ENCODE measurements at places on chromosomes 1 and 21.

GRCh38 chr1:60487565-60488345 lies 414.2 kb upstream of the C1orf87 start:
- DNase-seq = no peak

GRCh38 chr1:66437136-66437401 lies 96.9 kb upstream of the SGIP1 start:
- no peak for DNase-seq

GRCh38 chr1:7345516-7345915 lies 425.6 kb upstream of the VAMP3 start:
- no peak for DNase-seq

GRCh38 chr1:220221670-220222069 lies 50.6 kb downstream of the RAB3GAP2 start:
- no peak for DNase-seq

DNA sequence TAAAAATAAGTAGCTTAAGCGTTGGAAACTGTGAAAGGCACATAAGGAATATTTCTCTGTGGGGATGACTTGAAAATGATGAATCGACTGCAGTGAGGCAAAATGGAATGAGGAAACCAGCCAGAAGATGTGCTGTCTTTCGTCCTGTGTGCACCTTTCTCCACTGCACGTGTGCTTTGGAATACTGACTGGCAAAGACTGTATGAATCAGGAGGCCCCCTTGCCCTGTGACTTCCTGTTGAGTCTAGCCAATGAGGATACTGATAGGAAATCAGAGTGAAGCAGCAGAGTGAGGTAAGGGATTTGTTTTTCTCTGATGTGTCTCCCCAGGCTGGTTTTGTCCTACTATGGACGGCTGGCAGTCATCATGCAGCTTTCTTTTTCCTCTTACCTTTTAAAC lies 118.2 kb upstream of the ADGRL4 start:
- DNase-seq = no peak

DNA sequence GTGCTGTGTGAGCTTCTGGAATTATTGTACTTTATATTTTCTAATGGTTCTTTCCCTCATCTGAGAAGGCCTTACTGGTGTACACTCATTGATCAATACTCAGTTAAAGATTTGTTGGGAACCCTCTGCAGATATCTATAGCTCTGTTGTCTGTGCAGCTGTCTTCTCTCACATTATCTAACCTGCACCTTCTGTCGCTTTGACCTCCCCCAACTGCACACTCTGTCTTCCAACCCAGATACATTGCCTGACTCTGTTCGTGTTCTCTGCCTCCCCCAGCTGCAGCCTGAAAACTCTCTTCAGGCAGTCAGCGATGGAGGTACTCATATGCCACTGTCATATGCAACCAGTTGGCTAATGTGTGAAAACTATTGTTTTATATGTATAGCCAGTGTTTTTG lies 334.3 kb downstream of the NCAM2 start:
- DNase-seq = no peak

- DNase-seq = no peak
Measured at GRCh38 chr1:42006093-42006492, 87.4 kb upstream of the HIVEP3 start.

- DNase-seq = no peak
Measured at GRCh38 chr1:226100436-226101391, 38.2 kb downstream of the H3-3A start.

- no peak for DNase-seq
Measured at GRCh38 chr1:24417681-24418080, 2.1 kb downstream of the NIPAL3 start.

DNA sequence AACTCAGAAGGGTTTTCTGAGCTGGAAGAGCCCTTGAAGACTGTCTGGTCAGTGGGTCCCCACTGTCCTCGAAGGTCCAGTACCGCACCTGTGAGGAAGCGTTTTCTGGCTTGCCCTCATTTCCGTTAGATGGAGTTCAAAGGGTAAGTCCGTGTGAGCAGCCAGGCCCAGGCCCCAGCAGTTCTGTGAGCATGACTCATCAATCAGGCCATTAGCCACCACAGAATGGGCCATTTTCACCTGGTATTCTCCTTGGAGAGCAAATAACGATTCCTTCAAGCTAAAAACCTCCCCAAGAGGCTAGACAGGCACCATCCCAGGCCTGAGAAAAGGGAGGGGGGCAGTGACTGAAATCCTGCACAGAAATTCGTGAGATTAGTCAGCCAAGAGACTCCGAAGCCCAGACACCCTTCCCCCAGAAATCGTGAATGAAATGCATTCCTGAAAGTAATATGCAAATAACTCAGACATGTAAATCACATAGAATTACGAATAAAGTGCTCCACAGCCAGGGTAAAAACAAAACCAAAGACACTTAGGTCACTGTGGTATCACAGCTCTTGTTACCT lies 66.0 kb downstream of the BCAR3 start:
- no peak for DNase-seq

GRCh38 chr1:17755120-17755519 lies at the start of gene ACTL8:
ACTL8 (plus strand) TSS chr1:17755333; CDS start chr1:17823009, 67,676 bp downstream.
- DNase-seq = no peak

- no peak for DNase-seq
Measured at GRCh38 chr21:43355925-43356289, 71.0 kb downstream of the SIK1 start.

- DNase-seq = no peak
Measured at GRCh38 chr1:230760360-230760827, 13.2 kb downstream of the CAPN9 start.

DNA sequence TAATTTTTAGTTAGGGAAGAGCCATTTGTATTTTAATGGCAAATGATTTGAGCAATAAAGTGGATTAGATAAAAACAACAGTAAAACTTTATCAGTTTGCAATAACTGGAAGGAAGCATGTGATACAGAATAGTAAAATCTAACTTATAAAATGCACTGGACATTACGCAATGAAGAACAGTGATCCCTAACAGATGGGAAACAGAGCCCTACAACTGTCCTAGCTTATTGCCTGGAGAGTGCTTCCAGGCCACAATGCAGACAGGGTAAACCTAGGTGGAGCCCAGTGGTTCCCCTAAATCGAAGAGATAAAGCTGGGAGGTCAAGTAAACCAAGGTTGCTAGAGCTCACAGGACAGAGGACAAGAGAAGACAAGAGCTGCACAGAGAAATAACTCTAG lies 7.0 kb downstream of the OMA1 start:
- DNase-seq = no peak

GRCh38 chr1:68481041-68481440 lies 15.8 kb downstream of the DEPDC1 start:
- no peak for DNase-seq

GRCh38 chr1:89201106-89201794 lies 2.5 kb upstream of the GBP4 start:
- DNase-seq = no peak

DNA sequence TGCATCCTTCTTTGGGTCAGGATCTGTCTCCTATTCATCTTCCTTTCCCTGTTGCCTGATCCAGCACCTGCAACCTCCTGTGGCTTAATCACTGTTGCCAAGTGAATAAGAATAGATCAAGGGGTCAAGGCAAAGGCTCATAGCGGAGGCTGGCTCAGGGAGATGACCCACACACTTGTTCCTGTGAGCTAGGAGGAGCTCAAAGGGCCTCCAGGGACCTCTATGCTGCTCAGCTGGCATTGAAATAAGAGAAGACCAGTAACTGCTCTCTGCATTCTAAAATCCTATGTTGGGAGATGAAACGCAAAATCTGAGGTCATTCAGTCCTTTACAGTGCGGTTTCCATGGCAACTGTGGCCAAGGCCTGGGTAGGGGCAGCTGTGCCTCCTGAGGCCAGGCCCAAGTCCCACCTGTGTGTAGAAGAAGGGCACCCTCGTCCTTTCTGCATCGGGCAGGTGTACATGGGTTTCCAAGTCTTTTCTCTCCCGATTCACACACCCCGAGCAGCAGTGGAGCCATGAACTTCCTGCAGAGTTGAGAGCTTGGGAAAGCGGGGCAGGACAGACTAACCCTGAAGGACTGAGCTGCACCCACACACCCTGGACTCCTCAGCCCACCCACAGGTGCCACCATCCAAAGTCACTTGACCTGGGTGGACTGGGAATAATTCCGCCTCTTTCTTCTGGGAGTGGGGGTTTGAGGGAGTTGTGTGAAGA lies 27.8 kb upstream of the STUM start:
- DNase-seq = no peak

GRCh38 chr1:166822385-166822784 lies 16.9 kb upstream of the POGK start:
- no peak for DNase-seq

GRCh38 chr1:241355311-241356010 lies 1.5 kb downstream of the RGS7 start:
- DNase-seq = no peak

DNA sequence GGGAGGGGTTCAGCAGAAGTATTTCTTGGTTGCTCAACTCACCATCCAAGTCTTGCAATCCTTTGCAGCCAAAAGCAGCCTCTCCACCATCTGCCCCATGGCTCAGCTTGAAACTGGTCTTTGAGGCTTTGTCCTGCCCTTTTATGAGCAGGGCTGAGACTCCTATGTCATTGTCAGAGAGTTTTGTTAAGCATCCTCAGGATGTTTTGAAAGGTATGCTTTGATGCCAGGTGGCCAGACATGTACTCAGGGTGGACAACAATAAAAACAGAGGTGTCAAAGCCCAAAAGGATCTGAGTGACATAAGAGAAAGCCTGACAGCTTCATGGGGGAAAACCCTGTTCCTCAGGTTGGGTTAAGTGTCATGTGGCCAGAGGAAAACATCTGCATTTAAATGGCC lies 310.5 kb downstream of the PRDM2 start:
- no peak for DNase-seq

- no peak for DNase-seq
Measured at GRCh38 chr1:28343405-28343804, 14.6 kb downstream of the MED18 start.

DNA sequence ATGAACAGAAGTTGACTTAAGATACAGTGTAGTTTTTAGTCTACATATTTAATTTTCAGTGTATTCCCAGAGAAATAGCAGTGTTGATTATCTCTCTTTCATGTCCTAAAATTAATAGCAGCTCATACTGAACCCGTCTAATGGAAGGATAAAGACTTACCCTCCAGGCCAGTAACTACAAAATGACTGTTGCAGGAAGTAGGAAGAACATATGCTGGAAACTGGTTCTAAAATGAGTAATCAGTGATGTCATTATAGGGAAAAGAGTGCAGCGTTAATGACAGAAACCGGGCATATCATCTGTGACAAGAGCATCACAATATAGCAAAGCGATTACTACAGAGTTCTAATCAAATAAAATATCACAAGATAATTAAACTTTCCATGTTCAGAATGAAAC lies 385.5 kb downstream of the SMYD3 start:
- no peak for DNase-seq

Measured in femur (tissue), 1 donor.